ENCODE measurements at places on chromosomes 7 and 10. TPM values are rescaled to one million over a fixed set of nuclear protein-coding genes. Genes with fewer than 3 reads are reported as not detected.

FAM25C gene
- total RNA-seq = not detected

C10orf62 gene
- total RNA-seq = 0.23 TPM

UBTD1 gene
- 34.0 TPM for total RNA-seq

WDR86 gene
- 8.6 TPM for total RNA-seq

GDF2 gene
- total RNA-seq = not detected

HPSE2 gene
- total RNA-seq = not detected

PTF1A gene
- total RNA-seq = not detected

OR13A1 gene
- total RNA-seq = not detected

STAG3 gene
- 0.88 TPM for total RNA-seq

DHX32 gene
- 42.0 TPM for total RNA-seq
